ENCODE measurements at places on chromosomes 2 and 18.

- DNase-seq, result no peak
Observed at GRCh38 chr18:64111950-64112349, 36.9 kb downstream of the LINC00305 start.

DNA sequence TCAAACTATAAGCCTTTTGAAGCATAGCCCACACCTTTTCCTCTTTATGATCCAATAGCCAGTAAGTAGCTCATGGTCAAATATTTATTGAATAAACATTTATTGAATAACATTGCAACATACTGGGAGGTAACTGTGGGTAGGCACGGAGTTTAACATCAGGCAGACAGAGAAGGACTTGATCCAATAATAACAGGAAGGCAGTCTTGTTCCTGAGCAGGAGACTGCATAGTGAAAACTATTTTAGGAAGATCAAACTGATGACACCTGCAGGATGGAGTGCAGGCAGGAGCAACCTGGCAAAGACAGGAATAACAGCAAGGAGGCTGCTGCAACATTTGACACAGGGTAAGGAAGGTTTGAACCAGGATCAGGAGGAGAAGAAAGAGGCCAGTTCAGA is 3.1 kb upstream of the DCTN1 start:
- DNase-seq, result no peak

DNA sequence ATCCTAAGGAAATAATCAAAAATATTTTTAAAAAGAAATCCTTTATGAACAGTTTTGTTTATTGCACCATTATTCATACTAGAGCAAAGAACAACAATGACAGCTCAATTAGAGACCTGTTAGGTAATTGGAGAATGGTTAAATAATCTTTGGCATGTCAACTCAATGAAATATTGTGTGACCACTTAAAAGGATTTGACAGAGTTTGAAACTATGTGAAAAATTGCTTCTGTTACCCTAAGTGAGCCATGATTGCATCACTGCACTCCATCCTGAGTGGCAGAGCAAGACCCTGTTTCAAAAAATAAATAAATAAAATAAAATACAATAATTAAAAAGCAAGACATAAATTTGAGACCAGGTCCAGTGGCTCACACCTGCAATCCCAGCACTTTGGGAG is 66.1 kb upstream of the ATP8B1 start:
- no peak for DNase-seq

DNA sequence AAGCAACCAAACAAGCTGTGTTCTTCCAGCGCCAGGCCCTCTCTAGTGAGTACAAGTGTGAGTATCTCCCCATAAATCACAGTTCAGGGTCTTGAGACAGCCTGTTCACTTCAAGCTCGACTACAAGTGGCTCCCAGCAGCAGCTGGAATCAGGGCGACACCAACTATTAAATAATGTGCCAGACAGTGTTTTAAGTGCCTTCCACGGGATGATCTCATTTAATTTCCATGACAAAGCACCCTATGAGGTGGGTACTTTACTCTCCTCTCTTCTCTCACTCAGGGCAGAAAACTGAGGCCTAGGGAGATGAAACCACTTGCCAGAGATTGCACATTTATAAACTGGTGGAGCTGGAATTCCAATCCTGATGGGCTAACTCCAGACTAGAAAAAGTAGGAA is 2.6 kb upstream of the FAM136A start:
- no peak for DNase-seq

DNA sequence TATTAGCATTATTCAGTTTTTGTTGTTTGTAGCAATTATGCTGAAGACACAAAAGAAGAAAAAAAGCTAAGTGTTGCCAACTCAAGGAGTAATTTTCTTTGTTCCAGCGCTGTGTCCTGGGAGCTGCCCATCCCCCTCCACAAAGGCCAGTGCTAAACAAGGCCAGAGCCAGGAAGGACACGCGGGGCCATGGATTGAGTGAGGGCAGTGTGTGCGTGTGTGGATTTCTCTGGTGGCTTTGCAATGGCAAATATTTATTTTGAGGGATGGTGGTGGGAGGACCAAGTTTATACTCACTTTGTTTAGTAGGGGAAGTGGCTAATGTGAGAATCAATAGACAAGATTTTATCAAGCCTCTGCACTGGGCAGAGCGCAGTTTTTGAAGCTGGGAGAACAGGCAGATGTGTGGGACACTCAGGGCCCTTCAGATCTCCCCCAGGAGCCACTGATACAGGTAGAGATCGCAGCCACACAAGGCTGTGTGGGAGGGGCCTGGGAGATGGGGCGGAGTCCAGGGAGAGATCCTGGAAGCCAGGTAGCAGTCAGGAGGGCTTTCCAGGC is 11.4 kb downstream of the AGAP1 start:
- DNase-seq, result no peak

- no peak for DNase-seq
Observed at GRCh38 chr2:227095346-227095745, 68.7 kb downstream of the COL4A4 start.

- no peak for DNase-seq
Observed at GRCh38 chr2:153230977-153231376, 247.6 kb downstream of the RPRM start.

- peak; percentile 75 for DNase-seq
Observed at GRCh38 chr2:227238238-227239237, 74.1 kb downstream of the COL4A3 start.

DNA sequence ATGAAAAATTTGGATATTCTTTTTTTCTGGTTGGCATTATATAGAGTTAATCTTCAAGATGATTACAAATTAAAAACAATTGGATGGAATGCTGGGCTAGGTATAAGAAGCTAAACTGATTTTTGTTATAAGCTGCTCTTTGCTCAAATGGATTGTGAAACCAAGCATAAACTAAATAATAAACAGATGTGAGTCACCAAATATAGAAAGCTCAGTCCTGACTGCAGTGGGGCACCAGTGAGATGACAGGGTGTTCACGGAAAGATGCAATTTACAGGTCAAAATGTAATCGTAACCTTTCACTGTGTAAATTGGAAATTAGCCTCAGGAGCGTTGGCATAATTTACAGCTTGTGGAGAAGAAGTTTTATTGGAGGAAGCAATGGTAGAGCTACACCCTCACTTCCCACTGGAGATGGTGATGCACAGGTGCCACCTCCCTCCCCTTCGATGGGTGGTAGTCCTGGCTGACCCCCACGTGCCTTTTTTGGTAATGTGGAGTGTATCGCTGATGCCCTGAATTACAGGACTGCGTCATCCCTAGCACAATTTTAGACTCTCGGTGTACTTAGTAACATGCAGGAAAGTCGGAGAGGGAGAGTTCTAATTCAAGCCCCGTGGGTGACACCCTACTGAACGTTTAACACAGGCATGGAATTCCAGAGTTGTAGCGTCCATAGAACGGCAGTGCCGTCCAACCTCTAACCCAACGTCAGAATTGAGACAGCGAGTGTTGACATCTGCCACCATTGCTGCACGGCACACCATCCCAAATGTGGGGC is 73.9 kb upstream of the NFATC1 start:
- no peak for DNase-seq

DNA sequence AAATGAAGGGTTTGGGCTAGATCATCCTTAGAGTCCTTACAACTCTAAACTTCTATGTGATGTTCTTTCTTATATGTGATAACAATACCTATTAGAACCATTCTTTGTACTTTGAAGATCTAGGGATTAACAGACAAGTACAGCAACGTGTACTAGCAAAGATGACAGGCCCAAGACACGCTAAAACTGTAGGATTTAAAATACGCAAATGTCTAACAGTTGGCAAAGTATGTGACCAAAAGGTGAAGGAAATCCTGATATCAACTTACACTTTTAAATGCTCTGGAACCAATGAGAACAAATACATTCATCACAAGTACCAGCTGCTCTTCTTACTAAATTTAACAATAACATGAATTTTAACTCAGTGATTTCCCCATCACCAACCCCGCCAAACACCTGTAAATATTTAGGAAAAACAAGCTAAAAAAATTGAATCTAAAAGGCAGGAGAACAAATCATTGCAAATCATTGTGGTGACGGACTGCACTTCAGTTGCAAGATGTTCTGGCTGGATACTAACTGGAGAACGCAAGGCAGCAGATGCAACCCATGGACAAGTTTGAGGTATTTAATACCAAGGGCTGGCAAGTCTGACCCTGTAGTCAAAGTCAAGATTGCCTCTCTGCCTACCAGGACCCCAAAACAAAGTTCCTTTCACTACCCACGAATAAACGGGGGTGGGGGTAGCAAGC is 1.4 kb downstream of the ANKRD44 start:
- no peak for DNase-seq

GRCh38 chr2:62340994-62341484 is 145.1 kb downstream of the B3GNT2 start:
- no peak for DNase-seq

GRCh38 chr18:59834267-59834666 is 65.5 kb upstream of the PMAIP1 start:
- DNase-seq, result peak; percentile 13

GRCh38 chr2:20450201-20450999 is 3.5 kb downstream of the RHOB start:
- no peak for DNase-seq

- no peak for DNase-seq
Observed at GRCh38 chr2:44170311-44170717, 1.6 kb downstream of the PPM1B start.

DNA sequence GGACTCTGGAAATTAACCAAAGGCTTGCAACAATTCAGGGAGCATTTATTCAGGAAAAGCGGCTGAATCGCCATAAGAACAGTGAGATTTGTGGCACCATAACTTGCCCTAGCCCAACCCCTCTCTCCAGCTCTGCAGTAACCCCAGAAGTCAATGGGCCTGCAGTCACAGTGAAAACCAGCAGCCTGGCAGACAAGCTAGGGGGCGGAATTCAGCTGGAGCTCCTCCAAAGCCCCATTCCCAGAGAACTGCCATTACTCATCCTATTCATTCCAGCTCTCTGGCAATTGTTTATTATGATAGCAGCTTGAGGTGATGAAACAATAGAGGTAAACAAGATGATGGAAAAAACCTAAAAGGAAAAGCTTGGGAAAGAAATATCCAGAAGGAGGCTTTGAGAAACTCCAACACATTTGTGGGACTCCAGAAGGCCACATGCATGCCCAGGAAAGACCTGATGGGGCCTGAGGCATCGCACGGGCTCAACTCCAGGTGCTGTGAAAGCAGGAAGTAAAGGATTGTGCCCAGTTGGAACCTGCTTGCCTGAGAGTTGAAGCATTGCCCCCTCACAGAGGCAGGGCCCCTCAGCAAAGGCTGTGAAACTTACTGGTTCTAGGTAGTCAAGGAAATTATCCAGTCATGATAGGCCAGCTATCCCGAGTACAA is 126.7 kb downstream of the TWIST2 start:
- DNase-seq, result no peak

DNA sequence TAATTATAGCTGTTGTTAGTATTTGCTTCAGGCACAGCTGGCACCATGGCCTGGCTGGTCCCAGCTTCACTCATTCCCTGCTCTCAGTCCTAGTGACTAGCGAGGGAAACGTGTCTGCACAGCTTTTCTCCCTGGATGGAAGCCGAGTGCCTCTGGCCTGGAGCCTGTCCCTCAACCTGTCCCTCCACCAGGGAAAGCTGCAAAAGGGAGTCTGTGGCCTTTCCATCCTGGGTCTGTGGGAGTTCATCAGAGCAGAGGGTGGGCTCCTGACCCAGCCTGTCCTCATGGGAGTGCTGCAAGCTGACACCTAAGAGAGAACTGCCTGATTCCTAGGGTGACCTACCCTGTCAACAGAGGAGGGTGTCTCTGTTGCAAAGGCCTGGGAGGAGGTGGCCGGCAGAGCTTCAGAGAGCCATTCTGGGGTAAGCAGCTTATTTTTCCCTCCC is 118.3 kb downstream of the CAPN13 start:
- no peak for DNase-seq

GRCh38 chr2:26169226-26169625 is 3.7 kb upstream of the GAREM2 start:
- DNase-seq, result no peak

DNA sequence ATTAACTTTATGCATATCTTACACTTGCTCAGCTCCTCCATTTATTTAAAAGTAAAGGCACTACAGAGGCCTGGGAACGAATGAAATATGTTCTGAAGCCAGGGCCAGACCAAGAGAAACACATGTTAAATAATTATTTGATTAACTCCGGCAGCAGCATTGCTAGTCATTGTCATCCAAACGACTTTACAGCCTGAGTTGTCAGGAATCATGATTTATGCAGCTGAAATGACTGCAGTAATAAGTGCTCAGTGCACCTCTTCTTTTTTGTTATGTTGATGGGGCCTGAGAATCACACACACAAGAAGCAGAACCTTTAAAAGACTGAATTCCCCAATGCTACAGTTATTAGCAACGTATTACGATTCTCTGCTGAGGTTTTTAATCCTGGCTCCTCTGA is 58.9 kb downstream of the EPHA4 start:
- DNase-seq, result no peak

DNA sequence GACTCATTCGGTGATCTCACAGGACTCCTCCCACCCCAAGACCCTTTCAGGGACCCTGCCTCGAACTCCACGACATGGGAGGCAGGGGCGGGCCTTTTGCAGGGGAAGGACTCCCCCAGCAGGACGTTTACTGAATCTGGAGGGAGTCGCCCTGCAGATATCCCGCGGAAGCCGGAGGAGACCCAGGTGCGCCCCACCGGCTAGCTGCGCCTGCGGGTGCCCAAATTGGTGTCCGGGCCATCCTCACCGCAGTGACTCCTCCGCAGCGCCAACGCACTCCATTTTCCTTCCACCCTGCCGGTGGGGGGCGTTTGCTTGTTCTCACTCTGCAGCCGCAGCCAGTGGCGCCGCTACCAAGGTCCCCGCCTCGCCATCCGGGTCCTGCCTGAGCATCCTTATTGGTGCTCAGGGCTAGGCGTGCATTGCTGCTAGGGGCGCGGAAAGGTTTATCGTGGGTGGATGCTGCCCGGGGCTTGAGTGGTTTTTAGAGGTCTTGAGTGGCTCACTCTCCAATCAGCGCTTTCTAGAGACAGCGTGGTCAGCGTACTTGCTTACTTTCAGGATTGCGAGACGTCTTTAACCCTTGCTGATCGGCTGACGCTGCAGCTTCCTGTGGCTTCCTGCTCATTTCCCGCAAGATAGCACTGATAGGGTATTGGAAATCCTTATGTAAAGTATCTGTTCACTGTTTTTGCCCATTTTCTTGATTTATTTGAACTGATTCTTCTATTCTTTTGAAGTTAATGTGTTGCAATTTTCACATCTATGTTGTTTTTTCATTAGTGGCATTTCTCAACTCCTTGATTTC is 81.4 kb downstream of the BIN1 start:
- peak; percentile 77 for DNase-seq

DNA sequence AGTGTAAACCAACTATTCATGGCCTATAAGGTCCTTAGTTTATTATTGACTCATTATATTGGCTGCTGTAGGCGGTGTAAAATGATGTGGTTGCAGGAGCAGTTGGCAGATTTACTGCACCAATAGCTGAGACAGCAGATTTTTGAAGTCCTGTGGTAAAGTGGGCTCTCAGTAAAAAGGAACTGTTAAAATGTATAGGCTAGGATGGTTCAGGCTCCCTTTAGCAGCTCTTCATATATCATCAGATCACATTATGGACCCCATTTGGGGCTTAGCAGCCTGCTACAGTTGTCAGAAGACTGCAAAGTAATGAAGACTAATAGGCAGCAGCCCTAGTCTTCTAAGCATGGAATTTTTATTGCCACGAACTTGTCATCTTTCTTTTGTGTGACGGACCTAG is 27.8 kb downstream of the MTX2 start:
- DNase-seq, result no peak

- DNase-seq, result no peak
Observed at GRCh38 chr2:7427293-7428060, 510.3 kb downstream of the RNF144A start.

GRCh38 chr18:34522603-34523002 is 187.5 kb upstream of the DTNA start:
- no peak for DNase-seq

GRCh38 chr2:181614874-181615638 is 41.8 kb downstream of the CERKL start:
- no peak for DNase-seq
